ENCODE measurements at places on chromosomes 3 and 15.

- DNase-seq = no peak
These were observed 142.3 kb downstream of the TMCO5A start for GRCh38 chr15:38076786-38077185.

DNA sequence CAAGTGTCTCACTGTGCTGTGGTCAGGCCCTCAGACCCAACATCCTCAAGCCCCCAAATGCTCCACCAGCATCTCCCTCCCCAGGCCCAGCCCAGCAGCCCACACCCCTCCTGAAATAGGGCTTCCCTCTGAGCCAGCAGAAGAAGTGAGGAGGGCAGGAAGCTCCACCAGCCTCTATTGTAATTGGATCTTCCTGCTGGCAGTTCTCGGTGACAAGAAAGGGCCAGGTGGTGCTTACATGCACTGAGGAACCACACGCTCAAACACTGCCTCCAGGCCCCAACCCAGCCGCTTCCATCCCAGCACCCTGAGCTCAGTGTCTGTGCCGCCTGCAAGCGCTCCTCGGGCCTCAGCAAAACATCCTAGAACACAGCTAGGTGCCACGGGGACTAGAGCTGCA, 96.7 kb downstream of the ATP10A start:
- DNase-seq = no peak

- no peak for DNase-seq
These were observed 51.7 kb downstream of the ZIC4 start for GRCh38 chr3:147354623-147355022.

GRCh38 chr15:40893019-40893670, 1.1 kb upstream of the VPS18 start:
- no peak for DNase-seq

- DNase-seq = no peak
These were observed 93.9 kb downstream of the NEDD4 start for GRCh38 chr15:55899537-55899936.

- no peak for DNase-seq
These were observed 4.9 kb upstream of the MAGEF1 start for GRCh38 chr3:184716622-184717398.

GRCh38 chr3:112646623-112647022, 5.7 kb upstream of the CCDC80 start:
- no peak for DNase-seq

- DNase-seq = no peak
These were observed 8.7 kb upstream of the P2RY12 start for GRCh38 chr3:151393146-151393830.
